Muscle of leg (tissue), 16 donors: ENCODE measurements at places on chromosomes 7 and 10. TPM values are rescaled to one million over a fixed set of nuclear protein-coding genes. Genes with fewer than 3 reads are reported as not detected.

Gene DEPP1
- total RNA-seq = 36.0 TPM

Gene LGI1
- 21.1 TPM for total RNA-seq

Gene NUTM2E
- 0.35 TPM for total RNA-seq

Gene MEIG1
- 0.27 TPM for total RNA-seq

Gene DPP6
- 4.1 TPM for total RNA-seq

Gene SCART1
- 1.5 TPM for total RNA-seq

Gene DLX6
- total RNA-seq = not detected

Gene MKRN1
- total RNA-seq = 69.1 TPM

Gene RSPH10B
- 0.31 TPM for total RNA-seq

Gene FZD1
- total RNA-seq = 12.5 TPM
